GM12891 (cell line): ENCODE measurements at places on chromosomes 1 and 21.
A peak's percentile ranks its signal among the peaks of the same experiment; 100 is the strongest.

DNA sequence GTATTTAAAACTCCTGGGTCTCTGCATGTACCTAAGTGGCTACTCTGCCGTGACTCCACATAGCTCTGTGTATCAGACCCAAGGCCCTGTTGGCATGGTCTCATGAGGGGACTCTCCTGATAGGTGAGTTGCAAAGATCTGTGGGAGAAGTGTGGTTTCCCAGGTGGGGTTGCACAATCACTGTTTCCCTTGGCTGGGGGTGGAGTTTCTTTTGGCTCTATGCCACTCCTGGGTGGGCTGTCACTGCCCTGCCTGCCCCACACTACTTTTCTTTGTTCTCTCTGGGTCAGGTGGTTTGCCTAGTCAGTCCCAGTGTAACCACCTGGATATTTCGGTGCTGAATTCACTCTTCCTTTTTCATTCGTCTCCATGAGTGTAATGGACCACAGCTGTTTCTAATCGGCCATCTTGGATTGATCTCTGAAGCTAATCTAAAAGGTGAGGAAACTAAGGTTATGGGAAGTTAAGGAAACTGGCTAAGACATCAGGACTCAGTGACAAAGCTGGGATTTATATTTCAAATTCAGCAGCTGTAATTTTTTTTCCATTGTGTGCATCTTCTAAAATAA, 97.1 kb upstream of the CACYBP start:
- no peak for DNase-seq

- no peak for DNase-seq
Observed at GRCh38 chr1:48803474-48803873, 26.8 kb upstream of the BEND5 start.

GRCh38 chr1:111141245-111142220, 1.5 kb downstream of the CEPT1 start:
- DNase-seq, result no peak

- no peak for DNase-seq
Observed at GRCh38 chr1:174815474-174815908, 184.3 kb upstream of the CACYBP start.

DNA sequence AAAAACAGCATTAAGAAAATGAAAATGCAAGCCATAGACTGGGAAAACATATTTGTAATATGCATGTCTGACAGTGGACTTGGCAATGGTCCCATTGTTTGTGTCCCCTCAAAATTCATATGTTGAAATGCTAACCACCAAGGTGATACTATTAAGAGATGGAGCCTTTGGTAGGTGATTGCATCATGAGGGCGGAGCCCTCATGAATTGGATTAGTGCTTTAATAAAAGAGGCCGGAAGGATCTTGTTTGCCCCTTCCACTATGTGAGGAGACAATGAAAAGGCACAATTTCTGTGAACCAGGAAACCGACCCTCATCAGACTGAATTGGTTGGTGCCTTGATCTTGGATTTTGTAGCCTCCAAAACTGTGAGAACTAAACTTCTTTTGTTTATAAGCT, 232.3 kb downstream of the GPR52 start:
- no peak for DNase-seq

DNA sequence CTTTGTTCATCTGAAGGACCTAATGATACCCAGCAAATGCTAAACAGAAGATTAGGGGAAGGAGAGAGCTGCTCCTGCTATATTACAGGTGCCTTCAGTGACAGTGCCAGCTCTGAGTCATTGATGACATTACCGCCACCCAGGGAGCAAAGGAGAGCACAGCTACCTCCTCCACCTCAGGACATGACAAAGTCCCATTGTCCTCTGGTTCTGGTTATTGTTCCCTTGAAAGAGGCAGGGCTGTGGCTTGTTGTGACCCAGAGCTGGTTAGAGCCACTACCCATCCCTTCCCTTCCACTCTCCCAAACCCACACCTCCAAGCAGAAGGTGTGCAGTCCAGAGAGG, 363.5 kb upstream of the DUSP10 start:
- no peak for DNase-seq

GRCh38 chr1:85134583-85135391, 66.0 kb downstream of the SYDE2 start:
- no peak for DNase-seq

DNA sequence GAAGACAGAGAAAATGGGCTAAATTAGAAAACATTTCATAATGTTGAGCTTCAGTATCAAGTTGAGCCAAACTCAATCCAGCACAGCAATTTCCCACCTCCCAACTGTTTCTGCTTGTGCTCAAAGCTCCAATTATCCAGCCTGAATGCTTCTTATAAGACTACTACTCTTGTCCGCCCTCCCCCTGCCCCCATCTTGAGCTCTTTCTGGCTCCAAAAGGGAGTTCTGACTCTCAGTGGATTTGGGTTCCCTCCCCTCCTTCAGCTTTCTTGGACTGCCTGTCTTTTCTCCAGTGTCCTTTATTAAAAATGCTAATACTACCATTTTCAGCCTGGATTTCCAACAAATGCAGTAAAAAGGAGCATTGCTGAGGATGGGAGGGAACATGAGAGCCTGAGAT, 174.8 kb downstream of the ASTN1 start:
- no peak for DNase-seq

DNA sequence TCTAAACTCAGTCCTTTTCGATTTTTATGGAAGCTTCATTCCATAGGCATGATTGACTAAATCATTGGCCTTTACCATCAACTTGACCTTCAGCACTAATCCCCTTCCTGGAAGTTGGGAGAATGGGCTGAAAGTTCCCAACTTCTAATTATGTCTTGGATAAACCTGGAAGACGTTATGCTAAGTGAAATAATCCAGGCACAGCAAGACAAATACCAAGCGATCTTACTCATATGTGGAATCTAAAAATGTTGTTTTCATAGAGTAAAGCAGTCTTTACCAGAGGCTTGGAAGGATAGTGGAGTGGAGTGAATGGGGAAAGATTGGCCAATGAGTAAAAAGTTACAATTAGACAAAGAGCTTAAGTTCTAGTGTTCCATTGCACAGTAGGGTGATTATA, 1453.2 kb downstream of the PLA2G4A start:
- no peak for DNase-seq

DNA sequence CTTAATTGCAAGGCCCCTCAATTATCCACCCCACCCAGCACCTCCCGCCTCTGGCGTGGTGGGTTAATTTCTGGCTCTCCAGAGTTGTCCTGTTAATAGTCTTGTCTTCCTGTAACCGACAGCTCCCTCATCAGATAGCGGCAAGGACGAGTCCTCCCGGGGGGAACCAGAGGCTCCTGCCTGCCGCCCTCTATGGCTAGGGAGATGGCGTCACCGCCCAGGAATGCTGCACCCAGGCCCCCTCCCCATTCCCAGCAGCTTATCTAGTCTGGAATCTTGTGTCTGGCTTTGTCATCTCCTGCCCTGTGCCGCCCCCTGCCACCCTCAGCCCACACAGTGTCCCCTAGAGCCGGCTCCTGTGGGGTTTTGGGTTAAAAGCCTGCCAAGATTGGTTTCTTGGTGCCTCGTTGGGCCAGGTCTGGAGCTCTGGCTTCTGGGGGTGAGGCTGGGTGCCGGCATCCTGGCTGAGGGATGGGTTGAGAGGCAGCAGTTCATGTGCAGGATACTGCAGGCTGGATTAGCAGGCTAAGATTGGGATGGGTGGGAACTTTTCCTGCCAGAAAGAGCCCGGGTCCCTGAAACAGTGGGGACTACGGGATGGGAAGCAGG, 48.8 kb downstream of the EDN2 start:
- no peak for DNase-seq

DNA sequence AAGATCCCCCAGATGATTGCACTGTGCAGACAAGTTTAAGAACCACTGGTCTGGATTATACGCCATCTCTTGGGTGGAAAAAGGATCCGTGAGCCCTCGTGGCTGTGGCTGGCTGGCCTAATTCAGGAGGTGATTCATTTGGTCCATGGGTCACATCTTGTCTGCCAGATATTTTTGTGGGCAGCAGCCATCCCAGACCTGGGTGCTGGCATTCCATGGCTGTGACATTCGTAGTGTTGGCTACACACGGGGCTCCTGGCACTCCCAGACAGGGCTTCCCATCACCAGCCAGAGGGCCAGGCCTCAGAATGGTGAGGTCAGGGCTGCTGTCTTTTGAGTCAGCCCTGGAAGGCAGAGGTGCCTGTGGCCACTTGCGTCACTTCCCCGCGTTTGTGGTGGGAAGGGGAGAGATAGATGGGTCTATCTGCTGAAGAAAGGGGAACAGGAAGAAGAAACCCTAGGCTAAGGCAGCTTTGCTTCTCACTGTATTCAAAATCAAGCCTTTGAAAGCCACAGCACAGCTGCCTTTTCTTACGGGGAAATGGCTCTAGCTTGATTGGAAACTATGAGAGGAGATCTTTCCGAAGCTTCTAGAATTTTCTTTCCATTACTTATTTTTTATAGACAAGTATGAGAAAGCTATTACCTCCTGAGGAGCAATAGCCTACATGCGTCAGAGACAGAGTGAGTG, 32.4 kb downstream of the EIF2D start:
- DNase-seq, result no peak

DNA sequence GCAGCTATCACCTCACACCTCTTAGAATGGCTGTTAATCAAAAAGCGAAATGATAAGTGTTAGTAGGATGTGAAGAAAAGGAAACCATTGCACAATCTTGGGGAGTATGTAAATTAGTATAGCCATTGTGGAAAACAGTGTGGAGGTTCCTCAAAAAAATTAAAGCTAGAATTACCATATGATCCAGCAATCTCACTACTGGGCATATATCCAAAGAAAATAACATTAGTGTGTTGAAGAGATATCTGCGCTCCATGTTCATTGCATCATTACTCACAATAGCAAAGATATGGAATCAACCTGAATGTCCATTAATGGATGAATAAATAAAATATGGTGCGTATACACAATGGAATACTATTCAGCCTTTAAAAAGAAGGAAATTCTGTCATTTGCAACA, 68.9 kb downstream of the SNRPE start:
- no peak for DNase-seq

DNA sequence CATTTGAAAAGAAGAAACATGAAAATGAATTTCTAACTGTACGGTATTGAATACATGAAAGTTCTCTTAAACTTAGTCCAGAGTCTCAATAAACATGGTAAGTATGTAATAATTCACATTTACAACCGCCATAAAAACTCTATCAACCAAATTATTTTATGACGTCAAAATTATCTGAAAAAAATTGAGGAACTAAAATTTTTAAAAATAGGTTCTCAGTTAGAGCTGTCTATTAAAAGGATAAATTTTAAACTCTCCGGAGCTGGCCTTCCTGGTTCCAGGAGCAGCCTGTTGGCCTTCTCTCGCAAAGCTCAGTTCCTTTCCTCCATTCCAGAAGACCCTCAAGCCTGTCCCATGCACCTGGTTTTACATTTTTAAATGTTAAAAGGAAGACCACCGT, 18.7 kb upstream of the ETS2 start:
- no peak for DNase-seq

- no peak for DNase-seq
Observed at GRCh38 chr1:183726825-183727224, 73.7 kb upstream of the APOBEC4 start.

DNA sequence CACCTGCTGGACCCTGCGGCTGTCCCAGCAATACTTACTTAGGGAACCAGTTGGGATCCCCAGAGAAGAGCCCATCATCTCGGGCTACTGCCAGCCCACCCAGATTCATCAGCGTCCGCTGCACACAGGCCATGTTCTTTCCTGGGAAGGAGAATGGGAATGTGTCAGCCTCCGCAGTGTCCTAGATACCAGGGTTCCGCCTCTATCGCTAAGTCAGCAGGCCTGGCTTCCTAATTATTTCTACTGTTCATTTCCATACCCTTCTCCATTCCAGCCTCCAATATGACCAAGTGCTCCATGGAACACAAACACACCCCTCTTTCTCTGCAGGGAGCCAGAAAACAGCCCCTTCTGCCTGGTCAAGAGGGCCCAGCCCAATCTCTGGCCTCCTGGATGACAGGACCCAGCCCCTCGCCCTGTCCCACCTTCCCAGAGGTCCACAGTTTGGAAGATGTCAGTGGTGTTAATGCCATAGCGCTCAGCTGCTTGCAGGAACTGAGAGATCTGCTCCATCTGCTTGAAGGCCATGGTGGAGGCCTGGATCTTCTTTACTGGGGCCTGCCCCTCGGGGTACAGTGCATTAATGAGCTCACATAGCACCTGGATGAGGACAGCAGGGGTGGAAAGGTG, 6.0 kb downstream of the TAGLN2 start:
- DNase-seq, result no peak

DNA sequence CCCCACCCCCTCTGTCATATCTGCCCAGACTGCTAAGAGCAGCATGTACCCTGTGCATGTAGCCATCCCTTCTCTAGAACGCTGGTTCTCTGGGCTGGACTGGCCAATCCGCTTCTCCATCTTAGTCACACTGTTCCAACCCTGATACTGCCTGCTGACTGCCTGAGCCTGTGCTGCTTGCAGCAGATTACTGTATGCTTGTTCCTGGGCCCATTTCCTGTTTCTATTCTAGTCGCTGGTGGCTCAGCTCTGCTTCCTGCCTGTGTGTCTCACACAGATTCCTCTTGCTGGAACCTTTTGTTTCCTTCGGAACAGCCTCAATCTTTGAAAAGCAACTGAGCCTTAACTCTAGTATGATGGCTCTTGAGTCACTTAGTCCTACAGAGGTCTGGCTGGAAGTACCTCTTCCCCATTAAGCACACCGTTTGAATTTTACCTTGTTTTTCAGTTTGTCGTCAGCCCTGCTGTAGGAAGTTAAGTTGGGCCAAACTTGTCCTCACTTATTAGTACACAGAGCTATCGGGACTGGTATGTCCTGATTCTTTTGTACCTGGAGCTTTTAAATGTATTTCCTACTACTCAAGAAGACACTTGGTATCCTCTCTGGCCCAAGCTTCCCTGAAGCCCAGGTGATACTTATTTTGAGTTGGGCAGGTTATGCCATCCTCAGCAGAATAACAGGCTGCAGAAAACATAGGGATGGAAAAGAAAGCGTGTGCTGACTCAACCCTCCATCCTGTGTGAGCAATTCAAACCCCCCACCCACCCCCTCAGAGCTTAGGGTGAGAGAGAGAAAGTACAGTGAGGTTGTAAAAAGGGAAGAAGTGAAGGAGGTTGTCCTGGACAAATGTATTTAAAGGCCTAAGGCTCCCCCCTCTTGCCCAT, 43.4 kb upstream of the PIGV start:
- DNase-seq, result peak; percentile 52

DNA sequence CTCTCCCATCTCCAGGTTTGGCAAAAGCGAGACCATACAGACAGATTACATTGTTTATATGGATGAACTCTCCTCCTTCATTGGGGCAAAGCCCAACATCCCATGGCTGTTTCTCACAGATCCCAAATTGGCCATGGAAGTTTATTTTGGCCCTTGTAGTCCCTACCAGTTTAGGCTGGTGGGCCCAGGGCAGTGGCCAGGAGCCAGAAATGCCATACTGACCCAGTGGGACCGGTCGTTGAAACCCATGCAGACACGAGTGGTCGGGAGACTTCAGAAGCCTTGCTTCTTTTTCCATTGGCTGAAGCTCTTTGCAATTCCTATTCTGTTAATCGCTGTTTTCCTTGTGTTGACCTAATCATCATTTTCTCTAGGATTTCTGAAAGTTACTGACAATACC, 26.4 kb downstream of the FMO3 start:
- no peak for DNase-seq

- no peak for DNase-seq
Observed at GRCh38 chr1:75785320-75785982, 605 bp upstream of the RABGGTB start.
